ENCODE measurements at places on chromosomes 12 and 14.

DNA sequence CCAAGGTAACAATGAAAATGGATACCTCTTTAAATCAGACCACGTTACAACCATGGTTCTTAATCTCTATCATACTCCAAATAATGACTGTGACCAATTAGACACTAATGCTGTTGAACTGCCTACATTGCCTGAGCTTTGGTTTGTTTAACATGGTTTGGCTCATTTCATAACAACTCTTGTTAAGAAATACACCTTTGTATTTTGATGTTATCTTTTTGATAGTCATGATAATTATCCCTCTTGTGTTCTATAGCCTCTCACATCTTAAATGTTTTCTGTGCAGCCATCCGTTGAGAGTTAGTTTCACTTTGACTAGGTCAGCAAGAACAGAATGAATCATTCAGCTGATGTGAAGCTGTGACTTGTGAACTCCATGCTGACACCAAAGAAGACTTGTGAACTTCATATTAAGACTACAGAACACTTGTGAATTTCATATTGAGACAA lies 75.5 kb upstream of the RERGL start:
- no peak for DNase-seq

- DNase-seq: no peak
Measured at GRCh38 chr12:50839042-50839441, 3.7 kb upstream of the TMPRSS12 start.

DNA sequence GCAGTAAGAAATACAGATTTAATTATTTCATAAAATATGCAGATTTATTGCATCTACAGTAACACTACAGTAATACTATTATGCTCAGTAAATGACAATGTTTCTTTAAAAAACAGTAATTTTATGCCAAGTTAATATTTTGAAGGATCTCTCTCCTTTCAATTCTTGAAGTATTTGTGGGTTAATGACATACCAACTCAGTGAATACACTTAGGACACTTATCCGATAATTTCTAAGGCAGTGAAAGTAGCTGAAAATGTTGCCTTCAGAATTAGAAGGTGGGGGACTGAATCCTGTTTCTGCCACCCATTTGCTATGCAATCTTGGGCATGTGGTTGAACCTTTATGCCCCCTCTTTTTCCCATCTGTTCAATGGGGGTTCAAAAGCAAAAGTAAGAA lies 24.8 kb upstream of the IFNG-AS1 start:
- DNase-seq: no peak

DNA sequence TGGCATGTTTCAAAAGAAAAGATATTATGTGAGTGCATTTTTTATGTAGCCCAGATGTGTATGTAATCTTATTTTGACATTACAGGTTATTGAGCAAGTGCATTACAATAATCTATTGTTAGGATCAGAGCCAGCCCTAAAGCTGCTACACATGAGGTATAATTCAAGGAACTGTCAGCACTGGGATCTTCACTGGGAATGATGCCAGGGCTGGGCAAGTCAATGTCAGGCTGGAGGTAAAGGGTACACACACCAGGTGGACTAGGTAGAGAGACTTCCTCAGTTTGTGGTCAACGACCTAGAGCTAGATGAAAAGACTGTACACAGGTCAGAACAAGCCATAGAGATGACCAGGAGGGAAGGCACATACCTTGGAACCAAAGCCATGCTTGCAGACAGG lies 15.4 kb downstream of the TRIM9 start:
- no peak for DNase-seq

DNA sequence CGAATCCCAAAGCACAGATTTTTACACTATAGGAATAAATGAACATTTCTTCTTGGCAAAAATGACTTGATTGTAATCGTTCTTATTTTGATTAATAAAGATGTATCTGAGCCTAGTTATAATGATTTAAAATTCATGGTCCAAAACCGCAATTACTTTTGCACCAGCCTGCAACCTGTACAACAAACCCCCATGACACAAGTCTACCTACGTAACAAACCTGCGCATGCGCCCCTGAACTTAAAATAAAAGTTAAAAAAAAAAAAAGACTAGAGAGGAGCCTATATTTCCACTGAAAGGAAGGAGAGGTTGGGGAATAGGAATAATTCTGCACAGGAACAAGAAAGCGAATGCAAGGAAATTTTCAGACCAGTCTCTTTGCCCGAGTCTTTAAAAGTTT lies 145.2 kb downstream of the SCARB1 start:
- no peak for DNase-seq

DNA sequence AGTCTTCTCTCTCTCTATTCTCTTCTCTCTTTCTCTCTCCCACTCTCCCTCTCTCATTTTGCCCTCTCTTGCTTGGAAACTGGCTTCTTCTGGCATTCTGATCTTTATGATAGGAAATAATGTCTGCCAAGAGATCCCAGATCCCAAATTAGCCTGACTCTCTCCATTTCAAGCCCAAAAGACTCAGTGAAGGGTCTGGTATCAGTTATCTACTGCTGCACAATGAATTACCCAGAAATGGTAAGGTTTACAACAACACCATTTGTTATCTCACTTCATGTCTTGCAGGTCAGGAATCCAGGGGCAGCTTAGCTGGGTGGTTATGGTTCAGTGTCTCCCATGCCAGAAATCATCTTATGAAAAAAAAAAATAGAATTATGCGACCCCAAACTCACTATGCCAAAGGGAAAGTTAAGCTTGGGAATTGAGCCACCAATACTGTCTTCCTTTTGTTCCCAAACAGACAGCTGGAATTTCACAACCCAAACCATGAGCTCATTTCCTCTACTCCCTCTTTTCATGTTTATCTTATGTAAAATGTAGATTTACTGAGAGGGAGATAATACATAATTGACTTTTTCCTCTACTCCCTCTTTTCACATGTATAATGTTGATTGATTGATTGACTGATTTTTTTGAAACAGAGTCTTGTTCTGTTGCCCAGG lies 67.8 kb upstream of the FICD start:
- no peak for DNase-seq

DNA sequence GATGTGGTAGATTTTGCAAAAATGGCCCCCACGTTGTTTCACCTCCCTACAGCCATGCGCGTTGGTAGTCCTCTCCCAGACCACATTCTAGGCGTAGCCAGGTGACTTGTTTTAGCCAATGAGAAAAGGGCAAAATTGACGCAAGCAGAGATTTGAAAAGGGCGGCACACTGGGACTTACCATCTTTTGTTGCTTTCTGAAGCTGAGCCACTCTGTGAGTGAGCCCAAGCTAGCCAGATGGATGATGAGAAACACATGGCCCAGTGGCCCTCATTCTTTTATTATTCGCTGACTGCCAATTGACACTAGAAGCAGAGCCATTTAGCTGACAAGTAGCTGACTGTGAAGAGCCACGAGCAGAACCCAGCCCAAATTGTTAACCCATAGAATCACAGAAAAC lies 142.0 kb upstream of the GZMB start:
- no peak for DNase-seq

GRCh38 chr12:95805864-95806671 lies 15.5 kb upstream of the NTN4 start:
- DNase-seq: no peak

DNA sequence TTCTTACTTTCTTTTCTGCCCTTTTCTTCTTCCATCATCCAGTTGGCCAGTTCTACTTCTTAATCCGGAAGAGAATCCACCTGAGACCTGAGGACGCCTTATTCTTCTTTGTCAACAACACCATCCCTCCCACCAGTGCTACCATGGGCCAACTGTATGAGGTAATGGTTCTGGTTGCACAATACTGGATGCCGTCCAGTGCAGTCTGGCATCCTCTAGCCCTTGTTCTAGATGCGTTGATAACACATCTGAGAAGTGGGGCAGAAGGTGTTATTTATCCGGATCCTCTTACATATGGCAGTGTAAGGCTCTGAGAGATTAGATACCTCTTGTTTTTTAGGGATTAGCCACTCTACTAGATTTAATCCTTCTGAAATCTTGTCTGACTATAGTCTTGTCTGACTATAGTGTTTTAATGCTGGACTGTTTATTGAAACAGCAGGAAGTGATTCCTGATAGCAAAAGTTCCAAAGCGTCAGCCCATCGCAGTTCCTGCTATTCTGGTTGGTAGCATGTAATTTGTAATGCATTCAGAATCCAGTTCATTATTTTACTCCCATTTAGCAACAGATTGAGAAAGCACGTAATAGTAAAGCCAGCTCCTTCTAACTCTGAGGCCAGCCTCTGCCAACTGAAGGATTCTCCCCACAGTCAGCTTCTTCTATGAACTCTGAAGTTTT lies 7.9 kb downstream of the GABARAPL1 start:
- DNase-seq: no peak

All from stimulated activated effector memory CD8-positive, alpha-beta T cell treated with anti-CD3 and anti-CD28 coated beads, Interleukin-12 subunit alpha, Interleukin-12 subunit beta, amount 100 ng/mL, for 72 hours (primary cell).